ENCODE measurements at places on chromosomes 2 and 18.

DNA sequence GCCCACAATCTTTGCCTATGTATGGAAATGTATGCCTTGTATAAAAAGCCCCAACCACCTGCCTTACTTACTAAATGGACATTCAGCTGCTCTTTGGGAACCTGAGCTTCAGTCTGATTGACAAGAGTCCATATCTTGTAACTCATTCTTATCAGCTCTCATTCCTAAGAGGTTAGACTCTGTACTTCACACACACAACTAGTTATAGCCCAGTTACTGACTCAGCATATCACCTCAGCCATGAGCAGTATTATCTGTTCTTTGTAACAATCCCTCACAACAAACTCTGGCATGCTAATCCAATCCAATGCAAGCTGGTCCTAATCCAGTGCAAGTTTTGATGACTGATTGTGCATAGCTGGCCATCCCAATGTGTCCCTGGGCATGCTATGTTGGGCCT, 250.6 kb downstream of the RIT2 start:
- DNase-seq, result no peak

DNA sequence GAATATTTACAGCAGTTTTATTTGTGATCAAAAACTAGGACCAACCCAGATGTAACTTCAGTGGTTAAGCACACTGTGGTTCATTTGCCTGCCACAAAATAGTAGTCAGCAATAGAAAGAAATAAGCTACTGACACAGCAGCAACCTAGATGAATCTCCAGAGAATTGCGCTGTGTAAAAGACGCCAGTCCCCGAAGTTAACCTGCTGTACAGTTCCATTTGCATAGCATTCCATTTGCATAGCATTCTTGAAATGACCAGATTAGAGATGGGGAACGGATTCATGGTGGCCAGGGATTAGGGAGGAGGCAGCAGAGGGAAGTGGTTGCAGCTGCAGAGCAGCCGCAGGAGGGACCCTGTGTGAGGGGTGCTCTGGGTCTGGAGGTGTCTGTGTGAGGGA, 39.3 kb upstream of the NFATC1 start:
- no peak for DNase-seq

- no peak for DNase-seq
These were observed 9.4 kb downstream of the IL18RAP start for GRCh38 chr2:102432386-102432785.

GRCh38 chr2:241836292-241836691, 22.4 kb downstream of the PDCD1 start:
- no peak for DNase-seq

- no peak for DNase-seq
These were observed 7.7 kb downstream of the ACVR1C start for GRCh38 chr2:157620956-157621355.

- no peak for DNase-seq
These were observed 3.4 kb downstream of the C2orf80 start for GRCh38 chr2:208186465-208186864.

DNA sequence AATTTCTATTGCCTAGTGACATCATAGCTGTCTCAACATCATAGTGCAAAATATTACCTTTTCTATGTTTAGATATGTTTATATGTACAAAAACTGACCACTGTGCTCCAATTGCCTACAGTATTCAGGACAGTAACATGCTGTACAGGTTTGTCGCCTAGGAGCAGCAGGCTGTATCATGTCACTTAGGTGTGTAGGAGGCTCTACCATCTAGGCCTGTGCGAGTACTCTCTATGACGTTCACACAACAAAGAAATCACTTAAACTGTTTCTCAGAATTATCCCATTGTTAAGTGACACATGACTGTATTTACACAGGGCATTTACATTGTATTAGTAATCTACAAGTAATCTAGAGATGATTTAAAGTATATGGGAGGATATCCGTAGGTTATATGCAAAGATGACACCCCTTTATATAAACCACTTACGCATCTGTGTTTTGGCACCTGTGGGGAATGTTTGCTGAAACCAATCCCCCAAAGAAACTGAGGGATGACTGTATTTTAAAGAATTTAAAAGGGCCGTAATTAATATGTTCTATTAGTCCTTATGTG, 24.7 kb downstream of the IL1R2 start:
- no peak for DNase-seq

GRCh38 chr2:112618383-112618782, 27.4 kb upstream of the SLC20A1 start:
- DNase-seq, result no peak

GRCh38 chr2:112692495-112692911, 28.3 kb upstream of the NT5DC4 start:
- peak; percentile 4 for DNase-seq

- peak; percentile 39 for DNase-seq
These were observed 7.7 kb upstream of the SP140L start for GRCh38 chr2:230319211-230319862.

DNA sequence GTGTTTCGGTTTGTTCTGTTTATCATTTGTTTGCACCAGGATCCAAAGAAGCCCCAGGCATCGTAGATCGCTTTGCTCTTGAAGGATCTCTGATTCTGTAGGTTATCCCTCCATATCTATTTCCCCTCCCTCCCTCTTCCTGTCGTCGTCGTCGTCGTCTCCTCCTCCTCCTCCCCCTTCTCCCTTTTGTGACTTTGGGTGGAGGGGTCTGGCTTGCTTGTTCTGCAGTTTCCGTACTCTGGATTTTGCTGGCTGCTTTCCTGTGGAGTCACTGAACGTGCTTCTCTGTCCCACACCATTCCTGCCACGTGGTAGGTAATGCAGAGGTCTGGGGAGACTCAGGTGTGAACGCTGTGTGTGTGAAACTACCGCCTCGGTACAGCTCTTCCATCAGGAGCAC, 225.0 kb downstream of the LDLRAD4 start:
- no peak for DNase-seq

DNA sequence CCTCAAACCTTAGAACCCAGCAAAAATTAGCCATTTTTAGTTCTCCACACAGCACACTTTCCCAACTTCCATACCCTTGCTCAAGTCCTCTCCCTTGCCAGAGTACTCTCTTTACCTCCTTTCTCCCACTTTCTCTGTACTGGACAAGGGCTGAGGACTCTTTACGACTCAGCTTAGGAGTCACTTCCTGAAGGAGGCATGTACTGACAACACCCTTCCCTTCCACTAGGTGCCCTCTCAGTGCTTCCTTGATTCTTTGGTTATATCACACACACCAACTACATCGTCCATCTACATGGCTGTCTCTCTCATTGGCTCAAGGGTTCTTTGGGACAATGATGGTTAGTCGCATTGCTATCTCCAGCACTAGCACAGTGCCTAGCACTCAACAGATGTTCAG, 5.2 kb upstream of the C18orf63 start:
- DNase-seq, result no peak

- no peak for DNase-seq
These were observed 14.5 kb upstream of the MAT2A start for GRCh38 chr2:85524336-85524908.

DNA sequence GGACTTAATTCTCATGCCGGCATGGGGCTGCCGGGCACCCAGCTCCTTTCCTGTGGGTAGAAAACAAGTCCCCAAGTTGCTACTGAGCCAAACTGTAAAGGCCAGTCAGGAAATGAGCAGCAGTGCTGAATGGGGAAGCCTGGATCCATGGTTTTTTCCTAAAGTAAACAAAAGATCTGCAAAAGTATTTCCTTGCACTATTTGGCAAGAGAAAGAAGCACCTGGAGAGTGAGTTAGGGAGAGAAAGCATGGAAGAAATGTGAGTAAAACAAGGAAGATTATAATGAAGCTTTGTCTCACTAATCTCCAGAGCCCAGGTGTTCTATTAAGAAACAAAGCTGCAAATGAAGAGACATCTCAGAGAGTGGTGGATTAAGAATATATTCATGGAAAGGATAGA, 117.6 kb downstream of the METTL8 start:
- DNase-seq, result no peak

DNA sequence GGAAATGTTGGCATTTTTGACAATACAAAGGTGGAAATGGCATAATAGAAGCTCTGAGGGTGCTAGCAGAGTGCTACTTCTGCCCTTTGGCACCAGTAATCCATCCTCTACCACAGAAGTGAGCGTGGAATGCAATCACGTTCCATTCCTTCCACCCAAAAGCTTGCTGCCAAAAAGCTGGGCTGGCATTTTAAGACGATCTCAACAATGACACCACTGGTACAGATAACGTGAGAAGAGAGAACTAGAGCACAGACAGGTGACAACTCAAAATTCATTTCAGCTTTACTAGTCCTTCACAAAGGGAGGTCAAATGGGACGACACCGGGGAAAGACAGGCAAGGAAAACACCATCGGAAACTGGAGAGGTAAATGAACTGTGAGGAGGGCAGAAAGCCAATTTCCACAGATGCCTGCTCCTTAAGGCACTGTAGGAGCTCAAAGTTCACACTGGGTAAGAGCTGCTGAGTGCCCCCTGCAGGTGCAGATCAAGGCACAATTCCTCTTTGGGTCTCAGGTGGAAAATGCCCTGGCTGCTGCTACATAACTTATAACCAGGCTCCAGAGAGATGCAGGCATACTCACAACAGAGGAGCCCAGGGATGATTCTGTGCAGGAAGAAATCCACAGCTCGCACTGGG, 50.7 kb upstream of the RNU4ATAC start:
- no peak for DNase-seq

- no peak for DNase-seq
These were observed 48.0 kb downstream of the SCN2A start for GRCh38 chr2:165287094-165287778.

GRCh38 chr2:241134711-241135110, 14.6 kb downstream of the PASK start:
- no peak for DNase-seq

- no peak for DNase-seq
These were observed 20.0 kb downstream of the TRIP12 start for GRCh38 chr2:229901819-229902218.

DNA sequence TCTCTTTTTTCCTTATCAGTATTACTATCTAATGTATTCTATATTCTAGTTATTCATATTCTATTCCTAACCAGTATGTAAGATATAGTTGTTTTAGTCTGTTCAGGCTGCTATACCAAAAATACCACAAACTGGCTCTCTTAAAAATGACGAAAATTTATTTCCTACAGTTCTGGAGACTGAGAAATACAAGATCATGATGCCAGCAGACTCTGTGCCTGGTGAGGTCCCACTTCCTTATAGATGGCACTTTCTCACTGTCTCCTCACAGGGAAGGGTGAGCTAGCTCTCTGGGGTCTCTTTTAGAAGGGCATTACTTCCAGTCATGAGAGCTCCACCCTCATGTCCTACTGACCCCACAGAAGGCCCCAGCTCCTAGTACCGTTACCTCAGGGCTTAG, 4.8 kb upstream of the ARHGAP15 start:
- DNase-seq, result no peak

GRCh38 chr2:217742276-217742675, 260.5 kb downstream of the TNS1 start:
- no peak for DNase-seq

- DNase-seq, result peak; percentile 24
These were observed 302 bp downstream of the TXNL4A start for GRCh38 chr18:79988071-79988450.

GRCh38 chr2:68879296-68879695, 8.1 kb upstream of the BMP10 start:
- DNase-seq, result no peak

GRCh38 chr2:16152071-16152927, 211.9 kb downstream of the MYCN start:
- no peak for DNase-seq

DNA sequence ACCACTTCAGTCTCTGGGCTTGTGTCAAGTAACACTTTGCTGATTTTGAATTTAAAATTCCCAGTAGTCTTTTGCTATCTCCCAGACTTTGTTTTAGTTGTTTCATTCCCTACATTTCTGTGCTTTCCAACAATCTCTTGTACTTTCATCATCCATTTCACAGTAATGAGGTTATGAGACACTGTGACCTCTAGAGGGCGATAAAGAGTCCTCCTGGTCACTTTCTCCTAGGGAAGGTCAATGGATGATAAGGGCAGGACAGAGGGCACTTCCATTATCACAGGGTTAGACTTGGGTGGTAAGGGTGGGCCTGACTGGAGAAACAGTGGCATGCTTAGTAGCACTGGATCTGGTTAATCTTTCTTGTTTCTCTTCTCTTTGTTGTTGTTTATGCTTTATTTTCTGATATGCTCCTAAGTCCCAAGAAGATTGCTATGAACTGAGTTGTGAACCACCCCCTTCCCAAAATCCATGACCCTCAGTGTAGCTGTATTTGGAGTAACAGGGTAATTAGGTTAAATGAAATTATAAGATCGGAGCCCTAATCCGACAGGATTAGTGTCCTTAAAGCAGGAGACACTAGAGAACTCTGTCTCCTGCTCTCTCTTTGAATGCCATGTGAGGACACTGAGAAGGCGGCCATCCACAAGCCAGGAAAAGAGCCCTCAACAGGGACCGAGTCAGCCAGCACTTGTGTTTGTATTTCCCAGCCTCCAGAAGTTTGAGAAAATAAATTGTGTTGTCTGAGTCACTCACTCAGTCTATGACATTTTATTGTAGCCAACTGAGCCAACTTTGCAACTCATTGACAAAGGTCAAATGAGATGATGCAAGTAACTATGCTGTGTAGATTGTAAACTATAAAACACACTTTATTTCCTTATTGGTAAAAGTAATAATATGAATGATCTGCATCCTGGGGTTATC, 779.2 kb downstream of the CNTNAP5 start:
- DNase-seq, result no peak
